CMK (cell line): ENCODE measurements at places on chromosomes 2 and 18.

DNA sequence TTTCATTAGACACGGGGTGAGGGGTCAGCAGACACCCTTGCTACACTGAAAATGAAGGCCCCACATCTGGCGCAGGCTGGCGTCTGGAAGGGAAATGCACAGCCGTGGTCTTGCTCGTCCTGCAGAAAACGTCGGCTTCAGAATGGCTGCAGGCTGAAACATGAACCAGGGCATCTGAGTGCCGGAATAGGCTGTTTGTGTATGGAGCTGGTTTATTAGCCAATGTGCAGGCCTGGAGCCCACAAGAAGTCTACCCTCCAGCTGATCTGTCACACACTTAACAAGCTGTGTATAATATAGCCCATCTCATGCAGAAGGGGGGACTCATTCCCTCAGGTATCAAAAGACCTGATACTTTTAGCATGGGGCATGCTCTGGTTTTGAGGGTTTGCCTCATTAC, 153.4 kb upstream of the SOX11 start:
- no peak for DNase-seq

DNA sequence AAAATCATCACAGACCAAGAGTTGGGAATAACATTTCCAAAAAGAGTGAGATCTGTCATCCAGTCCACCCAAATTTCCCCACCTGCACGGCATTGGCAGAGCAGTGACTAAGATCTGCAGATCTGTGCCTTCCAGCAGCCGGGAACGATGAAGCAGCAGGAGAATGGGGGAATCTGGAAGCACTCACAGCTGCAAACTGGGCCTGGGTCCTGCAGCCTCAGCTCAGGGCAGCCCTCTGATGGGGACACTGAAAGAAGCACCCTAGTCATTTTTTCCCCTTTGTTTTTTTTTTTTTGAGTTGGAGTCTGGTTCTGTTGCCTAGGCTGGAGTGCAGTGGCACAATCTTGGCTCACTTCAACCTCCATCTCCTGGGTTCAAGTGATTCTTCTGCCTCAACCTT, 4.4 kb upstream of the SAG start:
- DNase-seq = no peak

DNA sequence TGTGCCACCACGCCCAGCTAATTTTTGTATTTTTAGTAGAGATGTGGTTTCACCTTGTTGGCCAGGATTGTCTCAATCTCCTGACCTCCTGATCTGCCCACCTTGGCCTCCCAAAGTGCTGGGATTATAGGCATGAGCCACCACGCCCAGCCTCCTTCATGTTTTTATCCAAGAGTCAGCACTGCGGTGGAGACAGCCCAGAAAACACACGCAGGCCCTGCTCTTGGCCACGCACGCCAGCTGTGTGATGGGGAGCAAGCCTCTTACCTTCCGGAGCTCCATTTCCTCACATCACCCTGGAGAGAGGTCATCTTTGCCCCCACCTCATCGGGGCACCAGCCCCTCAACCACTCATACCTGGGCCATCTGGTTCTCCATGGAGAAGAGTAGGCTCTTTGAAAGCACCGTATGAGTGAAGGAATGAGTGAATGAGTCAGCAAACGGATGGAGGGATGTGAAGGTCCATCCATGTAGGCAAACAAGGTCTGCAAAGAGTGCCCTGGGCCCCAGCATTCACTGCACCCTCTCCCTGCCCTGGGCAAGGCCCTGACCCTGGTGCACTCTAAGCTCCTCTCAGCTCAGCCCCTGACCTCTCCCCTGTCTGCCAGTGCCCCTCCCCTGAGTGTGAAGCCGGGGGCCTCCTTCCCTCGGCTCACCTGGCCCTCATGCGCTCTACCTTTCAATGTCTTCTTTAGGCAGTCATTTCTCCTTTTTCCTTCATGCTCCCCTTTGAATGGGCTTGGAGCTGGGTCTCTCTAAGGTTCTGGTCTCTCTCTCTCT, 7.4 kb downstream of the GYPC start:
- DNase-seq = no peak

- no peak for DNase-seq
Measured at GRCh38 chr2:104332731-104333130, 521.2 kb upstream of the POU3F3 start.

- no peak for DNase-seq
Measured at GRCh38 chr2:219995991-219996765, 368.7 kb downstream of the SLC4A3 start.

DNA sequence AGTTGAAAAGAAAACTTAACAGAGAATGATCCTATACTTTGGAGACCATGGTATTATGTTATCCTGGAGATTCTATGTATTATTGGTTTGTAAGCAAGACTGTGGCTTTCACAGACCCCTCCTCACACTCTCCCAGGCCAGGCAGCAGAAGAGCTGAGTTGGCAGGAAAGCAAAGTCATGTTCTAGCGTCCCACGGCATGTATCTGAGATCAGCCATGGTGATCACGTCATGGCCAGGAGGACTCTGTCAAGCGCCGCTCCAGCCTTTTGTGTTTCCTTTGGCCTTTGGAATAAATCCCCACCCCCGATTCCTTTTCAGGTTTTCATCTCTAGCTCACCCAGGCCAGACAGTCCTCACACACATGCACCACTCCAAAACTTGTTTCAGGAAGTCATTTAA, 39.1 kb downstream of the LRRC30 start:
- DNase-seq = no peak

- no peak for DNase-seq
Measured at GRCh38 chr2:74424995-74425406, 3.5 kb downstream of the WDR54 start.

GRCh38 chr2:152031747-152032306, 67.0 kb downstream of the CACNB4 start:
- no peak for DNase-seq

DNA sequence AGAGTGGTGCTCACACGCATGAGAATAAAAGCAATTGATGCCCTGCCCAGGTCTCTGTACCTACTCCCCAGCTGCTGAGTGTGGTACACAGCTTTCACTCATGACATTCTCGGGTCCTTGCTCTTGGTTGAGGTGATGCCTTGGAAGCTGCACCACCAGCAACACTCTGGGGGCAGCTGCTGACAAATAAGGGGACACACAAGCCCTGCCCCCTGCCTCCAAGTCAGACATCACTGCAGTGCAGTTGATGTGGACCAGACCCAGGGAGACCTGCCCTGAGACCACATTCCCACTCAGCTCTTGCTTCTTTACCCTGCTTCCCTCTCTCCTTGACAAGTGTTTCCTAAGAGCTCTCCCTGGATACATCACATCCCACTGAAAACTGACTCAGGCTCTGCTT, 225.6 kb downstream of the ZBTB7C start:
- no peak for DNase-seq

- DNase-seq = no peak
Measured at GRCh38 chr18:76410660-76411417, 84.2 kb downstream of the ZNF516 start.

GRCh38 chr2:47437287-47437686, 34.3 kb downstream of the MSH2 start:
- DNase-seq = no peak

GRCh38 chr2:11748861-11749645, 2.6 kb downstream of the LPIN1 start:
- DNase-seq = no peak

- no peak for DNase-seq
Measured at GRCh38 chr2:226354434-226354833, 445.2 kb downstream of the IRS1 start.

DNA sequence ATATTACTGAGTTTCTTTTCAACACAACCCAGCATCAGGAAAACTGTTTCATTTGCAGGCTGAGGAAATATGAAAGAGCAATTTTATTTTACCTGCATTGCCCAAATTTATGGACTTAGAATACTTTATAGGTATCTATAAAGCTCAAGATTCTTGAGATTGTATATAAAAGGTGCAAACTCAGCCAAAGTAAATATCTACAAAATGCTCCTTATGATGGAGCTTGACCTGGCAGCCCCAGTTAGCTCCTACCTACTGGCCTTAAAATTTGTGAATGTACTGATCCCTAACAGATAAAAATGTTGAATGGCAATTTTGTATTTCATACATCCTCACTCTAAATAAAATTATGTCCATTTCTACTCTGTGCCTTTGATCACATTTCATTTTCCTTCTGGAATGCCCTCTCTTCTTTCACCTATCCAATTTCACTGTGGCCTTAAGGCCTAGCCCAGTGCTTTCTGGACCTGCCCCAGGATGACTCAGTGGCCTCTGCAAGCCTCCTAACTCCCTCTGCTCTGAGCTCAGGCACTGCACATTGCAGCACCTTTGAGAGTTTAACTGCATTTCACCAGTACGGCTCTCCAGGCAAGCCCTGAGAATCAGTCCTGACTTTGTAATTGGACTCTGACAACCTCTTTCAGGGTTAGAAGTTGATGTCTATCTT, 125.9 kb downstream of the ANTXR1 start:
- no peak for DNase-seq

- DNase-seq = no peak
Measured at GRCh38 chr2:47888581-47889280, 17.6 kb downstream of the FBXO11 start.

GRCh38 chr2:119082821-119083400, 75.6 kb downstream of the C1QL2 start:
- DNase-seq = no peak

GRCh38 chr18:59802031-59802430, 97.8 kb upstream of the PMAIP1 start:
- DNase-seq = no peak

DNA sequence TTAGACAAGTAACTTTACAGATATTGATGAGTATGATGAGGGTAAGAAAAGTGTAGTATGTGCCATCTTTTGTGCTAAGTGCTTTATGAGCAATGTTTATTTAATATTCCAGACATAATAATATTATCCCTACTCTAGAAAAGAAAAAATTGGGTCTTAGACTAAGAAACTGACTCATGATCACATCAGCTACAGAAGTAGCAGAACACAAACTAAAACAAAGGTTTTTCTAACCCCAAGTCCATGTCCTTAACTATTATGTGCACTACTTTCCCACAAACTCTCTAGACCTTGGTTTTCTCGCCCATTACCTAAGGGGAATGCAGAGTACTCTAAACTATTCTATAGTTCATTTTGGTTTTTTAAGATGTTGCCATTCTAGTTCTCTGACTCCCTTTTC, 64.5 kb downstream of the BAZ2B start:
- DNase-seq = no peak

GRCh38 chr18:497688-498087, 2.8 kb downstream of the COLEC12 start:
- no peak for DNase-seq

GRCh38 chr2:40625849-40626248, 174.0 kb upstream of the SLC8A1 start:
- DNase-seq = no peak

DNA sequence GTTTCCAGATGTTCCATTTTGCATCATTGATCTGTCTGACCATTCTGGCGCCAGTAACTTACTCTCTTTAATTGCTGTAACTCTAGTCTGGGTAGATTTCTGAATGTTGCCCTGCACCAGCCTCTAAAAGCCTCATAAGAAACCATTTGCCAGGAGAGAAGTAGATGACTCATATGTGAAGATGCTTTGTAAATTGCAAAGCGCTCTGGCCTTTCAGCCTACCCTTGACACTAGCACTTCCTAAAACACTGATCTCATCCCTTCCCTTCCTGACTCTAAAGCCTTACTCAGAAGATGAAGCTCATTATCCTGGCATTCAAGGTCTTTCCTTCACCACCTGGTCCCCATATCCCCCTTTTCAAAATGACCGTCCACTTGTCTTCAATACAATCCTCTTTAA, 193.2 kb upstream of the MEX3C start:
- no peak for DNase-seq

- DNase-seq = no peak
Measured at GRCh38 chr18:13216092-13216582, 2.4 kb upstream of the LDLRAD4 start.

GRCh38 chr2:96737831-96738230, 2.0 kb downstream of the LMAN2L start:
- no peak for DNase-seq

GRCh38 chr2:7167801-7168411, 250.7 kb downstream of the RNF144A start:
- DNase-seq = no peak
